Motor neuron (in vitro differentiated cells): ENCODE measurements at places on chromosomes 1 and 21. TPM values are rescaled to one million over a fixed set of nuclear protein-coding genes. Genes with fewer than 3 reads are reported as not detected.

Gene C1orf226
- total RNA-seq, result 1.1 and 1.4 TPM in 2 replicates

Gene CSMD2
- total RNA-seq, result 50.0 and 56.3 TPM in 2 replicates

Gene COL8A2
- total RNA-seq, result 1.2 and 1.8 TPM in 2 replicates

Gene OR2L2
- total RNA-seq, result 0.70 and 1.5 TPM in 2 replicates

Gene CRNN
- total RNA-seq, result 0.26 TPM in 1 of 2 replicates, not detected in the other

Gene CYP2J2
- not detected in 2 replicates for total RNA-seq

Gene C8A
- not detected in 2 replicates for total RNA-seq

Gene KIAA1614
- 0.71 and 3.2 TPM in 2 replicates for total RNA-seq
